ENCODE measurements at places on chromosomes 6 and 20.
A peak's percentile ranks its signal among the peaks of the same experiment; 100 is the strongest.

DNA sequence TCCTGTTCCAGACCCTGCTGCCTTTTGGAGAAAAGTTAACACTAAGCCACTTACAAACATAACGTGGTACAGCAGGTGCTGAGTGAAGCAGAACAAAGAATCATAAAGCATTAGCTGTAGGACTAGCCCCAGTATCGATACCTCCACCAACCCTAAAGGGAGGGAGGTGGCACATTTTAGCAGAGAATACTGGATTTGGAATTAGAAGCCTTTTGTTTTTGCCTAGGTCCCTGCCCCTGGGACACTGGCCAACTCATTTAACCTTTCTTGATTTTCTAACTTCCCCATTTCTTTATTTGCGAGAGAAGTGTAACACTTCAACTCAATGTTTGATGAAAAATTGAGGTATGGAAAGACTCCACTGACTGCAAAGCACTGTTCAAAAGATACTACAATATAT, 93.5 kb downstream of the B3GAT2 start:
- no peak for DNase-seq

DNA sequence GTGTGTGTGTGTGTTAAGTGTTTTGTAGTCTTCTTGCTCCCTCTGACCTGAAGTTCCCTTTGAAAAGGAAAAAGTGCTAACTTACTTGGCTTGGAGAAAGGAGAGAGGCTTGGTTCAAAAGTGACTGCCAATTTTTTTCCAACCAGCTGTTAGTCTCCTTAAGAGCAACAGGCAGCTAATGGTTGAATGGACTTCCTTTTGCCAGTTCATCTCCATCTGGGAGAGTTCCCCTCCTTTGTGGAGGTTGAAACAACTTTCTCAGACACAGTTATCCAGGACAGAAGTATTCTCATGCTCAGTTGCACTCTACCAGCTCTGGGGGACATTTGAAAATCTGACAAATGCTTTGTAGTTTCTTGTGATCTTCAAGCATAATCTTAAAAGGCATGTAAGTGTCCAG, 4.5 kb downstream of the RIPOR2 start:
- DNase-seq, result no peak

- DNase-seq, result no peak
Observed at GRCh38 chr6:127481111-127481510, 21.9 kb upstream of the KIAA0408 start.

- no peak for DNase-seq
Observed at GRCh38 chr6:68196645-68197044, 438.4 kb upstream of the ADGRB3 start.

DNA sequence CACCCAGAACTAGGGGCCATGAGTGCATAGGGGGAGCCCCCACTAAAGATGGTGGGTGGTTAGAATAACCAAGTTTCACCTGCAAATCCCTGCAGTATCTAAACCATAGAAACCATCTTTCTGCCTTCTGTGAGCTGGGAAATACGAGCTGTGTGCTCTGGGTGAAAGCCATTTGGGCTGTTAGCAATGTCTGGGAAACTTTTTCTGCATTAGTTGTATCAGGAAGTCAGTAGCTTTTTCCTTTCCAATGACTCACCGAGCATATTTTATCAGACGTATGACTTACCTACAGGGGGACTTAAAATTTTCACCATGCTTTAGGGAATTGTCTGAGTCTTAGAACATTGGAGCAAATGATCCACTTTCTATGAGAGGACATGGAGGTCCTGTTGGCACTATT, 584.0 kb downstream of the QKI start:
- DNase-seq, result no peak

DNA sequence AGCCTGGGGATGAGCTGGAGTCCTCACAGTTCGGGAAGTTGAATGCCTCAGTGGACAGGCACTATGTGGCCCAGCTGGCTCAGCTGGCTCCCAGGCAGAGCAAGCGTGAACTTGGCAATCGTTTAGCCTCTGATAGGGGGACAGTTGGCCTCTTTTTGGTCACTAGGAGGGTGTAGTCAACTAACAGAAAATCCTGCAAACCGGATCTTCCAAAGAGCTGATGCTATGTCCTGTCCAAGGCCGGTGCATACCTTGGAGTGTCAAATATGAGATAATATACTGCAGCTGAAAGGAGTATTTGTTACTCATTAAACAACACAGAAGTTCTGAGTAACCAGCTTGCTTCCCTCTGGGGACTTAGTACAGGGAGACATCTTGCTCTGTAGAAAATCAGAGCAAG, 126.2 kb upstream of the EXOC2 start:
- no peak for DNase-seq

DNA sequence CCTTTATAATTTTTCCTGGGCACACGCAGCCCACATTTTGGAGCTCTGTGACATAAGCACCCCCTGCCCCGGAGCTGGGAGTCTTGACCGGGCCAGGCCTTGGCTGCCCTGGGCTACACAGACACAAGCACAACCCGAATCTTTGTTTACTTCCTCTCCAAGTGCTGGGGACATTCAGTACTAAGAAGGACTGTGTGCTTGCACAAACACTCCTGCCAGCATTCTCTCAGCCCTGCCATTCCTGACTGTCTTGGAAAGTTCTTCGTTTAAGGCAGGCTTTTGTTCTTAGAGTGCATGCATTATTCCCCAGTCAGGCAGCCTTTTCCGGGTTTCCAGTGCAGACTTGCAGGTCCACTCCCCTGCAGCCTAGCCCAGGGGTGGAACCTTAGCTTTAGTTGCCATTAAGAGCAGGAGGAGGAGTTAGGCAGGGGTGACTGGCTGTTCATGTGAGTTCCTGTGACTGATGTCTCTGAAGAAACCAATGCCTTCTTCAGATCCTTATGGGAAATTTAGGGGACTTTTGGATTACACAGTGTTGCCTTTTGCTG, 28.6 kb downstream of the FOXO3 start:
- peak; percentile 78 for DNase-seq

- DNase-seq, result no peak
Observed at GRCh38 chr6:6592826-6593475, 4.4 kb downstream of the LY86 start.

DNA sequence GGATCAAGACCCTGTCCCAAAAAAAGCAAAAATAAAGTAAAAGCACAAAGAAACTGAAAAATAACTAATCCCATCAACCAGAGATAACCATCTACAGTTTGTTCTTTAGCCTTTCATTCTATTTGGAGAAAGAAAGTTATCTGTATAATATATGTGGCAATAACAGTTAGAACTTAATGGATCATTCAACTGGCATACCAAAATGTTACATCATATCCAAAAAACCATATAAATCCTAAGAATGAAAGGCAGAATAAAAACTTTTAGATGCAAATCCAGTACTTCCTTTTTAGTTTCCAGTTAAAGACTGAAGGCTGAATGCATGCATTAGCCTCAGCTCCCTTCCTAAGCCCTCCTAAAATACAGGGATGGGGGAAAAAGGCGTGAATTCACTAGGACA, 25.2 kb downstream of the ILRUN start:
- DNase-seq, result no peak

DNA sequence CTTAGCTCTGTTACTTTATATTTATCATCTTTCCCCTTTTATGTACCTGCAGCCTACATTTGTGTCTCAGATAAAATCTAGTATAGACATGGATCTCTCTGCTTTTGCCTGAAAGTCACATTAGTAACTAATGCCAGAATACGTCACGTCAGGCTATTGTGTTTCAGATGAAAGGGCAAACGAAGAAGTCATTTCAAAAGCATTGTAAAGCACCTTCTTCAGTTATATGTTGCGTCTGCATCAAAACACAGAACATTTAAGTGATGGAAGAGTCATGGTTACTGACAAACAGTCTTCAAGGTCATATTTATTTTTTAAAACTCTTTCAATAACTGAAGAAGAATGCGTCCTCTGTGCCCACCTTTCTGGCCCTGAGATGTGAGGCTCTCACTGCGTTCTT, 119.1 kb downstream of the SMOC2 start:
- no peak for DNase-seq

- no peak for DNase-seq
Observed at GRCh38 chr6:170450916-170451761, 102.0 kb downstream of the PSMB1 start.

All from PC-9 (cell line).